ENCODE measurements at places on chromosomes 16 and 17.

- DNase-seq, result no peak
Observed at GRCh38 chr16:89507214-89507833, 879 bp upstream of the SPG7 start.

- no peak for DNase-seq
Observed at GRCh38 chr16:81864646-81865382, 85.7 kb downstream of the PLCG2 start.

GRCh38 chr16:79089735-79090284, 510.7 kb downstream of the MAF start:
- no peak for DNase-seq

DNA sequence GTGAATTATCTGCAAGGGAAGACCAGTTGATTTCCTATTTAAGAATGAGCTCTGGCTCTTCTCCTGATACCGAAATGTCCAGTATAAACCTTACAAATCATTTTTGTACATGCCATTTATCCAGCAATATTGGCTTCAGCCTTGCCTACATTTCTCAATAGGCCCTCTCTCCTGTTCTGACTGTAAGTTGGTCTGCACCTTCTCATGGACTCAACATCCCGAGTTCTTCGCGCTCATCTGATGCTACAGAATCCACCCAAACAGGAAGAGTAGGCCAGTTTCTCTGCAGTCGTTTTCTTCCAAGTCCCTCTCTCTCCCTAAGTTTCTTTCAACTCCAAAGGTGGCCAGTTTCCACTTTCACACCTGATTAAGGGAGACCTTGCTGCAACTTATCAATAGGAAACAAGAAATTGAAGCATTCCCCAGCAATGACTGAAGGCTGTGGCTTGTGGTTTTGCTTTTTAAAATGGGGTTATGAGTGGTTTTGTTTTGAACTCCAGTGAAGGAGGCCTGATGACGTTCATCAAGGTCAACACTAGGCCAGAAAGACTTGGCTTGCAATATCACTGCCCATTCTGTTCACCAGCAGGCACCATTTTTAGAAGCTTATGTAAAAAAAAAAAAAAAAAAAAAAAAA, 383.0 kb downstream of the MAF start:
- no peak for DNase-seq

GRCh38 chr17:21458054-21458453, 81.9 kb downstream of the KCNJ12 start:
- DNase-seq, result no peak

DNA sequence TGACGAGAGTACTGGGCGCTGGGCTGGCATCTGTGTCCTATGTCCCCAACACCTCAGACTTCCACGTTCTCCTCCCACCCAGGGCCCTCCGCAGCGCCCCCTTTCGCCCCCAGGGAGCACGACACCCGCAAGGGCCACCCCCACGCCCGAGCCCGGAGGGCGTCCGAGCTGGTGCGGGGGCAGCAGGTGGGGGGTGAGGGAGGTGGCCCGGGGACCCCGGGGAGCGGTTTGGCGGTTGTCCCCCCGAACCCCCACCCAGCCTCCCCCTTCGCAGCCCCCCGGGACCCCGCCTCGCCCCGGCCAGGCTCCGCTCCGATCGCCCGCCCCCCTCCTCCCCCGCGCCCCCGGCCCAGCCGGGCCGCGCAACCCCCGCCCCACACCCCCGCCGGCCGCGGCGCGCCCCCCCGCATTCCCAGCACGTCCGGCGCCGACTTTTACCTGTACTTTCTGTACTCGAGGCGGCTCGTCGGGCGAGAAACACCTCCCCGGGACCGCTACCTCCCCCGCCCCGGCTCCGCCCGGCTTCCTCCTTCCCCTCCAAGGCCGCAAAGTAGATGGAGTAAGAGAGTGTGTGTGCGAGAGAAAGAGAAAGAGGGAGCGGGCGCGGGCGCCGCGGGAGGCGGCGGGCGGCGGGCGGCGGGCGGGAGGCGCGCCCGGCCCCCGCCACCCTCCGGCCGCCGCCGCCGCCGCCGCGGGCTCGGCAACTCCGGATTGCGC, 901 bp downstream of the CDYL2 start:
- no peak for DNase-seq

DNA sequence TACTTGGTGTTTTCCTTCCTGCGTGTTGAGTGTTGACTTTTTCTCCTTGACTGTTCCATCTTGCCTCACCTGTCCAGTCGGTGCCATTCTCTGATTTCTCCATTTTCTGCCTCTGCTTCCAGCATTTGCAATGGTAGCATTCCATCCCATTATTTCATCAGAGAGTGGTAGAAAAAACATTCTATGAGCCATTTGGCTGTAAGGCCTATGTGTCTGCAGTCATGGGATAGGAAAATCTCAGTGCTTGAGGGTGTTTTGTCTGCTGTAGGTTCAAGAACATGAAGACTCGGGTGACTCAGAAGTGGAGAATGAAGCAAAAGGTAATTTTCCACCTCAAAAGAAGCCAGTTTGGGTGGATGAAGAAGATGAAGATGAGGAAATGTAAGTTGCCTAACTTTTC, 2.7 kb downstream of the UTP18 start:
- no peak for DNase-seq

- DNase-seq, result peak; percentile 1
Observed at GRCh38 chr16:74667255-74667700, 601 bp upstream of the RFWD3 start.

- DNase-seq, result no peak
Observed at GRCh38 chr17:43350888-43351361, 47.9 kb upstream of the ARL4D start.

GRCh38 chr16:12215277-12216105, 239.0 kb downstream of the SNX29 start:
- DNase-seq, result no peak

DNA sequence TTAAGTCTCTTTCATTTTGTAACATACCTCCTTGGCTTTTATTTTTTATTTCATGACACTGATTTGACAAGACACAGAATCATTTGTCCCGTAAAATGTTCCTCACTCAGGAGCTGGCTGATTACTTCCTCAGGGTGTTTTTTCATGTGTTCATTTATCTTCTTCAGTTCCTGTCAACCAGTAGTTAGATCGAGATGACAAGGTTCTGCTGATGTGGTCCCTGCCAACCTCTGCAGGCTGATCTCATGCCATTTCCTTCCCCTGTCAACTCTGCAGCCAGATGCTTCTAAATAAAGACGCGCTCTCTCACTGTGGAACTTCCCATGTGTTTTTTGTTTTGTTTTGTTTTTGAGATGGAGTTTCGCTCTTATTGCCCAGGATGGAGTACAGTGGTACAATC, 8.1 kb upstream of the CXCL16 start:
- DNase-seq, result no peak

- DNase-seq, result no peak
Observed at GRCh38 chr16:31344712-31345111, 10.3 kb upstream of the ITGAX start.

GRCh38 chr17:38606646-38607611, 1.2 kb upstream of the SRCIN1 start:
- no peak for DNase-seq

DNA sequence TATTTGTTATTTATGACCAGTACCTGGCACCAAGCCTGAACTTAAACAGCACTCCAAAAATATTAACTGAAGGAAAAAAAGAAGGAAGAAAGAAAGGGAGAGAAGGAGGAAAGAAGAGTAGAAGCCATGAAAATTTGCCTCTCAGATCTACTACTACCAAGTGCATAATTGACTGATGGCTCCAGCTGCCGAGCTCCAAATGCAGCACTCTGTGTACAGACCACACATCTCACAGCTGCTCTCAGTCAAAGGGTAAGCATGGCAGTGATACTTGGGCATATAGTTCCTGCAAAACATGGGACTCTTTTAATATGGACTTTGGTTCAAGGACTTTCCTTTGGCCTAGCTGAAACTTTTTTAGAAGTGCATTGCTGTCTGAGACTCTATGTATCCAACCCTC, 44.0 kb upstream of the NOG start:
- DNase-seq, result no peak

- DNase-seq, result no peak
Observed at GRCh38 chr17:70084476-70084875, 9.5 kb downstream of the KCNJ16 start.

- DNase-seq, result peak; percentile 57
Observed at GRCh38 chr17:77144227-77144626, 3.5 kb downstream of the SEC14L1 start.

DNA sequence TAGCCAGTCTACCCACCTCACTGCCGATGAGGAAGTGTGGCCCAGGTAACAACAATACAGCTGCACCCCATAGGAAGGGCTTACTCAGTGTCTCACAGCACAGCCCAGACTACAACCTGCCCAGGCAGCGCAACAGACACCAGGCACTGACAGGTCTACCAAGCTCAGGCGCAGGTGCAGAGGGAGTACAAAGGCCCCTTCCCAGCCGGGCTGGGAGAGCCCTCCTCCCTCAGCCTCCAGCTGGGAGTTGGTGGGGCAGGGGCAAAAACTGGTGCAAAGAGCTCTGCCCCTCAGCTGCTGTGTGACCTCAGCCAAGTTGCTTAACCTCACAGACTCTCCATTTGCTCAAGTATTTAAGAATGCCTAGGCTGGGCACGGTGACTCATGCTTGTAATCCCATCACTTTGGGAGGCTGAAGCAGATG, 112.6 kb upstream of the LHX1 start:
- DNase-seq, result no peak

Measured in NCI-H774 (cell line).